Ascending aorta (tissue), 2 donors: ENCODE measurements at places on chromosomes 5 and 9.
A peak's percentile ranks its signal among the peaks of the same experiment; 100 is the strongest.

DNA sequence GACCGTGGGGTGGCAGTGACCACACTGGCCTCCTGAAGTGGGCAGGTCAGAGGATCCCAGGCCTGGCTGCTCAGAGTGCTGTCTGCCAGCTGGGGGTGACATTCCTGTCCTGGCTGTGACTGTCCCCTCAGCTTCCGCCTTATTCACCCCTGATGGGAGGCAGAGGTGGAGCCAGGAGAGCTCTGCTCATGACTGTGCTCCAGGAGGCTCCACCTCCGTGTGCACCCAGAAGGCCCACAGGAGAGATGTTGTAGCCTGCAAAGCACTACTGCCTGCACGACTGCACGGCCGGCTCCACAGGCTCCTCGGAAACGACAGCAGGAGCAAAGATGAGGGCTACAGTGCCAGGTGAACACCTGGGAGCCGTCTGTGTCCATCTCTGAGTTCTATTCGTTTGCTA, 60.9 kb downstream of the ROPN1L start:
- DNase-seq: no peak

DNA sequence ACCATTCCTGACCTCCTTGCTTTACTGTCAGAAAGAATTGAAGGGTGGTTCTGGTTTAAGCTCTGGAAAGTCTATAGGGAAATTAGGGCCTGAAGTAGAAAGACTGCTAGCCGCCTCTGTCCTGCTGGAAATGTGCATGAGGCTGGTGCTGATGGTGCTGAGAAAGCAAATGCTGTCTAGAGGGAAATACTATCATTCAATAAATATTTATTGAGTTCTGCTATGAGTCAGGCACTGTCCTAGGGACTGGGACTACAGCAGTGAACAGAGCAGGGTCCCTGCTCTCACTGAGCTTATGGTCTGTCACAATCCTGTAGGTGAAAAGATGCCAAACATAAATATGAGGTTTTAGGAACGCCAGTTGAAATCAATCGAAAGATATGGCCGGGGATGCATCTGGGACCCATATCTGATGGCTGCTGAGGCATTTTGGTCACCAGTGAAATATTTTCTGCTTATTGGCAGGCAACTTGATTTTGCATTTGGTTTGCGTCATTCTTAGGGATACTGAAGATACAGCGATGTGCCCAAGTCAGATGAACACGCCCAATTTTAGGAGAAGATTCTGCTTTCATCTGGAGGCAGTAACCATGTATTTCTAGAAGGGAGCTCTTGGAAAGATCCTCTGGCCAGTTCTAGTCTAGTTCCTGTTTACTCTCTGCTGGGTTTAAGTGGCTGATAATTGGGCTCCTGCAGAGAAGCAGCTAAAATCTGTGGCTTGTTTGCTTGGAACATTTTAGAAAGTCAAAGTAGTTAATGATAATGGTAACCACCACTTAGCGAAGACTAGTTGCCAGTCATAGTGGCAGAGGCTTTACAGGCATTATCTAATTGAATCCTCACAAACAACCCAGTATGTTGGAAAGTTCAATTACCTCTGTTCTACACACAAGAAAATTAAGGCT, 73.3 kb downstream of the INSYN2B start:
- DNase-seq: no peak

GRCh38 chr9:76452839-76453238, 6.1 kb upstream of the GCNT1 start:
- DNase-seq: no peak

DNA sequence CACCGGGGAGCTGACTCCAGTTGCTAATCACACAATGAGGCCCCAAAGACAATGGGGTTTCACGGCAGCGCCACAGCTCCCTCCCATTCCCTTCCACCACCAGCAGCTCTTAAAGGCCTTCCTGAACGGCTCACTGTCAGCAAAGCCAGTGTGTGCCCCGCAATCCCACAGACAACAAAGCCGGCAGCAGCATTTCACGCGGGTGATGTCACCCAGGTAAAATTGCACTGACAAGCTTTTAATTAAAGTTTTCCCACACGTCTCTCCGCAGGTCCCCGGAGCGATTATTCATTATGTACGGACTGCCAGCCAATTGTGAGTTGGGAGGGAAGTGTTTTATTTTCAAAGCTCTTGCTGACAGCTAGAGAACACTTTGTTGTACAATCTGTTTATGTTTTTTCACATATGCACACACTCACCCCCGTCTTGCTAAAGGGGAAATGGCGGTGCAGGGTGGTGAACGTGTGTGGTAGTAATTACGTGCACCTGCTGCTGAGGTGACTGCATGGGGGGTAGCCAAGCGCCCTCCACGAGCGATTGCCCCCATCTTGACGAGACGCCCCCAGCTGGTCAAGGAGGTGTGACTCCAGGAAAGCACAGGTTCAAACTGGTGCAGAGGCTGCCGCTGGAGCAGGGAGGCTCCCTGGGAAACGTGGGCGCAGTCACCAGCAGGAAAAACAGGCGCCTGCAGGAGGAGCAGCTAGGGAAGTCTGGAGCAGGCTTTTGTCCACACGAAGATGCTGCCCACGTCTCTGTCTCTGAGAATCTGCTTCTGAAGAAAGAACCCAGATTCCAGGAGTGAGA, 65.0 kb downstream of the IRX2 start:
- no peak for DNase-seq

DNA sequence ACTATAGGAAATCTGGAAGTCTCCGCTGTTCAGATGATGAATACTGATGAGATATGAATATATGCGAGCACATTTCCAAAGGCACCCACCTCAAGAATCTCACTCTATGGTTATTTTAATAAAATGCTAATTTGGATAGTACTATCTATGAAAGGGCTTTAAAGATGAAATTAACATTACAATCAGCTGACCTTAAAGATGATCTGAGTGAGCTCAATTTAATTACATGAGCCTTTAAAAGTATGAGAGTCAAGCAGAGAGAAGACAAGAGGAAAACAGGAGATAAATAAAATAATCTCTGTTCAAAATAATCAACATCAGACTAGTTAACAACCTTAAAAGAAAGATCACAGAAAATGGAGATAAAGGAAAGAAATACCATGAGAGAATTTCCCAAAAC, 474.1 kb upstream of the TUSC1 start:
- DNase-seq: no peak

- DNase-seq: no peak
Observed at GRCh38 chr5:74865804-74866595, at the start of gene FAM169A. TSS of gene FAM169A (minus strand) at chr5:74866387. CDS start at chr5:74841676, 24,711 bp downstream.

- peak; percentile 54 for DNase-seq
Observed at GRCh38 chr9:134221273-134222017, 57.1 kb upstream of the RNU6ATAC start.

DNA sequence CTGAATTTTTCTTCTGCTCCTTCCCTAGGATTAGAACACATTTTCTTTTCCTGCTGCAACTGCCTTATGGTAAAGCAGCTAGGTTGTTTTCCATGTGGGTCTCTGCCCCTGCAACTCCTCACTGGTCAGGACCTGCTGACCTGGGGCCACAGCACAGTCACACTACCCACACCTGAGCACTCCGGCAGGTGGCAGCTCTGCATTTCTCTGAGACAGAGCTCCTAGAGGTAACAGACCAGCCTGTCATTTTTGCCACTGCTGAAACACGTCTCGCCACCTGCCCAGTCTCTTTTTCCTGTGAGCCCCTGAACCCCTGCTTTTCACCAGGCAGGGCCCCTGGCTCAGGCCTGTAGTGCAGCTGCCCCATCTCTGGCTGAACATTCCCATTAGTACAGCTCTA, 609.6 kb downstream of the HINT1 start:
- no peak for DNase-seq

- no peak for DNase-seq
Observed at GRCh38 chr5:114648940-114649339, 287.1 kb downstream of the KCNN2 start.

DNA sequence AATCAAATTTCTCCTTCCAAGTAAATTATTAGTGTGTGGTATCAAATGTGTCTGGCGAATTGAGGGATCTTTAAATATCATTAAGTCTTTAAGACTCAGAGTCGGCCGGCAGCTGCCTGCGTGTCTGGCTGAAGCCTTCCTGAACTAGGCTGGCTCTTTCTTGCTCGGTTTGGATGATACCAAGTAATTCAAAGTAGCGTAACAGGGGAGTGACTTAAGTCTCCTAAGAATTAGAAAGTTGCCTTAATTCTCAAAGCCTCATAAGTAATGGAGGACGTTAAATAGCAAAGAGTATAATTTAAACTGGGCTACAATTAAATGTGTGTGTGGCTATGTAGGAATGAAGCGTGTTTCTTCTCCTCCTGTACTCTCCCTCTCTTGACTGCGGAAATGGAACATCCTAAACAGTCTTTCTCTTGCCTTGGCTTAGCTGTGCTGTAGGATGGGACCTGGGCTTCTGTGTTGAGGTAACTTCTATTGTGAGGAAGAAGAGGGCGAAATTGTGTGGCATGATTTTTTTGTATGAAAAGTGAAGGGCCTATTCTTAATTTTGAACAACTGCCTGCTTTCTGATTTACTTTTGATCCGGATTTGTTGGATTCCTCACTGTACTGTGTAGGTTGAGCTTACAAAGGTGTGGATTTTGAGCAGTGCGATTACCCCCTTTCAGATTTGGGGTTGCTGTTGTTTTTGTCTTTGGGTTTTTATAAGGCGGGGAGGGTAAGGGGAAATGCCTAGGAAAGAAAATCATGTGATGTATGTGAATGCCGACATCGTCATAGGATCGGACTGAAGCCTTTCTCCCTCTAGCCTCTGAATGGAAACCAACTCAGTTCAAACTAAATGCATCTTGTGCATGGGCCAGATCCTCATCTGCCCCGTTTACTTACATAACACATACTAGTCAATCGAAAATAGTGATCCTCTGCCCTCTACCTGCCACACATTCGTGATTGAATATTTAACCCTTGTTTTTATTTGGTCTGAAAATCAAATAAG, 29.9 kb downstream of the CPEB4 start:
- no peak for DNase-seq

DNA sequence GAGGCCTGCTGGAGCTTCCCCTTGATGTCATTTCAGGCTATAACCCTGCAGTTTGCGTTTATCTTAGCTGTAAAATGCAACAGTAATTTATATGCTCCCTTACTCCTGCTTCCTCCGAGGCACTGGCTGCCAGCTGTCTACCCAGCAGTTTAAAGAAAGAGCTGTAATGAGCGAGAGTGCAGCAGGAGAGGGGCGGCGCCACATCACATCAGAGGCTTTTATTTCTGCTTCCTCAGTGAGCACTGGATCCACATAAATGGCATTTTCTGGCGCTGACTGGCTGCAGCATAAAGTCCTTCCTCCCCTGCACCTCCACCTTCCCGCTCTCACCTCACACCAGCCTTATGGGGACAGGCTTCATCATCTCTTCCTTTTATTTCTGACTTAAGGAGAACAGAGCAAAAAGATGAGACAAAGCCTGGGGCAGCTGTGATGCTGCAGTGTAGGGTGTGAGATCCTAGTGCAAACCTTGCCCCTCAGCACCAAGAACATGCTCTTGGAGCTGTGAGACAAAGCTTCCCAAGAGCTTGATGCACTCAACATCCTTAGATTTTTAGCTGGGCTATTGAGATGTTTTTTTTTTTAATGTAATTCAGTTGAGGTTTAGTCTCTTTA, 829.6 kb upstream of the ZNF608 start:
- DNase-seq: no peak

DNA sequence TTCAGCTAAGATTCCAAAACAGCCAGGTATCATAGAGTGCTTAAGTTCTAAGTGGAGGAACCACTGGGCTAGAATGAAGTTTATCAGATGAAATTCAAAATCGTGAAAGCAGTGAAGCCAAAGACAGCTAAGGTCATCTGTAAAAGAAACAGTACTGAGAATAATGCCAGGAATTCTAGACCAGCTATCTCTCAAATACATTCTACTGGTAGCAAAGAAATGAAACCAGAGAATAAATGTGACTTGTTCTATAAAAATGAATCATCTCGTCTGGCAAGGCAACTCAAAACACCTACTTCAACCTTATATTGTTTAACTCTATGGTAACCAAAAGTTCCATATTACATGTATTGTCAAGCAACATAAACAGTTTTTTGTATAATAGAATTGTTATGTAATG, 51.3 kb upstream of the RGMB start:
- DNase-seq: no peak

DNA sequence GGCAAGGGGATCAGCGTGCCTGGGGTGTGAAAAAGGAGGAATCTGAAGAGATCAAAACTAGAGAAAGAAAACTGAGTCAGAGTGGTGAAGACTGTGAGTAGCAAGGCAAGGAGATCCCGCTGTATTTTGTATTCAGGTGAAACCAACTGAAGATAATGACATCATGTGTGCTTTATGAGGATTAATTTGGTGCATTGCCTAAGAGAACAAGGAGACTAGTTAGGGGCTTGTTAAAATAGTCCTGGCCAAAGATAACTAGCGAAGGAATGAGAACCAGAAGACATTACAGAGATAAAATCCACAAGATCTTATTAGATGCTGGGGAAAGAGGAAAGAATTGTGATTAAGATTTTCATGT, 16.9 kb upstream of the GPX3 start:
- no peak for DNase-seq

DNA sequence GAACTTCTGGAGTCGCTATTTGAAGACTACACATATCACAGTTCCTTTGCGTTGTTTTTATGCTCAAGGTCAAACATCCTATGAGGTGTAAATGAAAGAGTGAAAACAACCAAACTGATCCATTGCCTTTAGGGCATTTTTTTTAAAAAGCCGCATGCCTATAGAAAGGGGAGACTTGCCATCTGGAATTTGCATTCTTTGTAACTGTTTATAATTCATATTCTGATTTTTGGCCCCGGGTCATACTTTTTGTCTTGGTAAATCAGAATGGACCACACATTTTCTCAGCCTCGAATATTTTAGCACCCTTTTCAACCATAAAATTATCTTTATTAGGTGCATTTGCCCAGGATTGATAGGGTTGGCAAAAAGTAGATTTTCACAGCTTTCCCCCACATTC, 188.0 kb downstream of the GOLPH3 start:
- no peak for DNase-seq
